ENCODE measurements at places on chromosomes 1 and 21.

GRCh38 chr21:14454016-14455009 lies 71.4 kb upstream of the HSPA13 start:
- no peak for DNase-seq

DNA sequence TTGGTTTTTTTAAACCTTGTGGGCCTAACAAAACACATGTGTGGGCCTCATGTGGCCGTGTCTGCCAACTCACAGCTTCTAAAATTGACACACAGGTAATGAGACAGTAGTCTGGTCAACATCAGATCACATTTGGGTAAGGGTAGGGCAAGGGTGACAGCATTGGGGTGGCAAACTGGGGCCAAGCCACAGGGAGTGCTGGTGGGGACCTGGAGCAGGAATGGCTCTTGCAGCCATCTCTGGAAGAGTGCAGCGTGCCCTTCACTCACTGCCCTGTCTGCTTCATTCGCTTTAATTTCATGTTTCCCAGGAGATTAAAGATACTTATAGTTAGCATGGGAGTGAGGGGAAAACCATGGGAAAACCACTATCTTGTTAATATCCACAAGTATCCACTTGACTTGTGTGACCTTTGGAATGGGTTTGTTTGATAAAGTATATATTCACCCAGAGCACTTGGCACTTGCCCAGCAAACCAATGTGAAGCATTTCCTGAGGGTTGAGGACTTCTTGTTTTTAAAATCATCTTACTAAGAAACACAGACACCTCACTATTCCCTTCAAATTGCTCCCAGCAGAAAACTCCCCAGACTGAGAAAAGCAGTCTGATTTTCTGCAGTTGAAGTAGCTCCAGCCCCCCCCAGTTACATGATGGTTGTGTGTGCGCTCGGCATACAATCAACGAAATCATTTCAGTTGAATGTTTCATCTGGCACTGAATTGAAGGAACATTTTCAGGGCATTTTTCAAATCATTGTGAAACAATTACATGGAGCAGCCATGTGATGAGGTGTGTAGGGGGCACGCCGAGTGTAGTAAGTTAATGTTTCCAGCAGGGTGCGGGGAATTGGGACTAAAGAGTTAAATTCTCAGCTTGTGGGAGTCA lies 175.7 kb downstream of the VPS13D start:
- peak; percentile 27 for DNase-seq

- DNase-seq = peak; percentile 61
These were observed 305.4 kb downstream of the DISC1 start for GRCh38 chr1:231931846-231932454.

DNA sequence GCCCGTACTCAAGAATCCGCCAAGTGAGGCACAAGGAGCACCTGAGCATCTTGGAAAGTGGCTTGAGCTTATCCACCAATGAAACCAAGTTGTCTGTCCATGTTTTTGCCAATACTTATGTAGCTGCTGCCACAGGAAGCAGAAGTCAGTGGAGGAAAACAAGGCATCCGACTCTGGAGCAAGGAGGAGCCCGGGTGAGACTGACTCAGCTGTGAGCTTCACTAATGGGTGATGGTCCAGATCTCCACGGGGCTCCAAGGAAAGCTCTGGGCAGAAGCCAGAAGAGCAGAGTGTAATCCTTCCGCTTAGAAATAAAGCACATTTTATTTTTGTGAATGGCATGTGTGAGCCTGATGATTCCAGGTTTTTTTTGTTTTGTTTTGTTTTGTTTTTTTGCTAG lies 12.3 kb upstream of the SSR2 start:
- DNase-seq = no peak

DNA sequence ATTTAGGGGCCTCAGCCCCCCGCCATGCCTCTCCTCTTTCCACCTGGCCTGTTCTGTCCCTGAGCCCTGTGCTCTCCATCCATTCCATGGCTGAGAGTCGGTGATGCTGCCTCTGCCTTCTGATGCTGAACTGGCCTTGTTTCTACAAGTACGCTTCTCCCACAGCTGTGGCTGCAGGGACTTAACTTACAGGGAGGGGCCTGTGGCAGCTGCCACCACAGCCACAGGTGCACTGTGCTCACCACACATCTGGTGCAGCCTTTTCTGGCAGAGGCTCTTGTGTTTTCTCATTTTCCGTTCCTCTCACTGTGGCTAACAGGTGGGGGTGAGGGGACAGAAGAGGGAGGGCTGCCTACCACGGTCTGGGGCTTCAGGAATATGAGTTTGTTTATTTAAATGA lies 4.2 kb downstream of the FMO1 start:
- no peak for DNase-seq

Data from CD4-positive, alpha-beta T cell treated with Interleukin-17A for 4 hours (primary cell).